ENCODE measurements at places on chromosomes 1 and 21. TPM values are rescaled to one million over a fixed set of nuclear protein-coding genes. Genes with fewer than 3 reads are reported as not detected.

Gene NTMT2
- total RNA-seq: not detected

Gene KRTAP13-1
- not detected for total RNA-seq

Gene RASAL2
- total RNA-seq: 0.32 TPM

Gene CTSE
- not detected for total RNA-seq

Gene TNFRSF1B
- 111 TPM for total RNA-seq

Gene ROR1
- total RNA-seq: not detected

Gene ADAMTS5
- total RNA-seq: not detected

Gene C1orf105
- not detected for total RNA-seq

GRCh38 chr1:29547300-29547699, 311.0 kb downstream of the PTPRU start:
- no peaks in the 10 kb centered on the region for H3K4me1 ChIP-seq
- no peak overlapping the region for H3K27ac ChIP-seq
- no peaks in the 10 kb centered on the region for H3K27me3 ChIP-seq
- DNase-seq: no peak
- no peaks in the 10 kb centered on the region for H3K36me3 ChIP-seq

DNA sequence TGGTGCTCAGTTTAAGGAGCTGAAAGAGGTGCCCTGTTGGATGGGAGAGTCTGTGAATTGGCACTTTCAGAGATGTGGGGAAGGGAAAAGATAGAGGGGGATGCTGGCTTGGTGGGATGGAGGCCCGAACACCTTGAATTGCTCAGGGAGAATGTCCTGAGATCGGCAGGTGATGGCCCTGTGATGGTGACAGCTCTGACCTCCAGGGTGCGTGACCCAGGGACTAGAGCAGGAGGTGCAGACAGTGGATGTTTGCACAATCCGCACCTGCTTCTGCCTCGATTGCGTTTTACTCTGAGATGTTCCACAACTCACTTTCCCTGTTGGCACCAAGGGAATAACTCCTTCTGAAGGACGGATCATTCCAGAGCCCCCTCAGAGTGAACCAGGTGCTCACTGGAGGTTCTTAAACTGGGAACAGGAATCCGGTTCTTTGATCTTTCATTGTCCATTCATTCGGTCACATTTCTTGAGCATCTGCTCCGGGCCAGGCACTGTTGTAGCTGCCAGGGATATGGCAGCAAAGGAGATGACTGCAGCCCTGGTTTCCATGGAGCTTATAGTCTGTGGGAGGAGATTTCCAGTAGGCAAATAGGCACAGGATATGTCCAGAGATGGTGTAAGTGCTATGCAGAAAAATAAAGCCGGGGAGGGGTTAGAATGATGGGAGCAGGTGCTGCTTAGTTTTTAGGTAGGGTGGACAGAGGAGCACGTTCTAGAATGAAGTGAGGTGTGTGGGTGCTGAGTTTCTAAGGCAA, 226.6 kb upstream of the TMEM51 start:
- H3K27me3 ChIP-seq: peaks cover 16% of the 10 kb centered on the region
- H3K27ac ChIP-seq: no peak overlapping the region
- H3K36me3 ChIP-seq: no peaks in the 10 kb centered on the region
- H3K4me1 ChIP-seq: peaks cover 8% of the 10 kb centered on the region

GRCh38 chr1:91752324-91752723, 133.6 kb downstream of the TGFBR3 start:
- H3K4me1 ChIP-seq: peaks cover 18% of the 10 kb centered on the region
- no peak for DNase-seq
- H3K4me3 ChIP-seq: no peak overlapping the region
- H3K27ac ChIP-seq: no peak overlapping the region
- no peaks in the 10 kb centered on the region for H3K36me3 ChIP-seq

DNA sequence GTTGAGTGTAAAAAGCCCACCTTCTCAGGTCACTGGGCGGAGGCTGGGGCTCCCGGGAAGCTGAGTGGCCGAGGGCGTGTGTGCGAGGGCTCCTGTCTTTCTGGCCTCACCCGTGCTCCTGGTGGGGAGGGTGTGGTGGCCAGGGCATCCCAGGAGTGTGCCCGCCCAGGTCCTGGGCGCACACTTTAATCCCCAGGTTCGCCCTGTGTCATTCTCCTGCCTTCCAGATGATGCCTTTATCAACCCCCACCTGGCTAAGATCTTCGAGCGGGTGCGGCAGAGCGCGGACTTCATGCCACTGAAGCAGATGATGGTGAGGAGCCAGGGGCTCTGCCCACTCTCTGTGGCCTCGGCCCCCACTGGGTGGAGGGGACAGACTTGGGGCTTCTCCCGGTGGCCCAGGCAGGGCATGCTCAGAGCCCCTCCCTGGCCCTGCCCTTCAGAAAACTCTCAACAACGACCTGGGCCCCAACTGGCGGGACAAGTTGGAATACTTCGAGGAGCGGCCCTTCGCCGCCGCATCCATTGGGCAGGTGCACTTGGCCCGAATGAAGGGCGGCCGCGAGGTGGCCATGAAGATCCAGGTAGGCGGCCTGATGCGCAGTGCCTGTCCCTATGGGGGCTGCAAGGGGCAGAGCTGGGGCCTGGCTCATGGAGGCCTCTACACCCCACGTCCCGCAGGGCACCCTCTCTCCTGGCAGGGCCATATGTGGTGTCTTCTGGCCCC, 42.5 kb downstream of the COQ8A start:
- H3K36me3 ChIP-seq: peaks cover 11% of the 10 kb centered on the region
- H3K27me3 ChIP-seq: no peaks in the 10 kb centered on the region
- H3K4me3 ChIP-seq: no peak overlapping the region
- no peak for DNase-seq
- no peak overlapping the region for H3K27ac ChIP-seq

DNA sequence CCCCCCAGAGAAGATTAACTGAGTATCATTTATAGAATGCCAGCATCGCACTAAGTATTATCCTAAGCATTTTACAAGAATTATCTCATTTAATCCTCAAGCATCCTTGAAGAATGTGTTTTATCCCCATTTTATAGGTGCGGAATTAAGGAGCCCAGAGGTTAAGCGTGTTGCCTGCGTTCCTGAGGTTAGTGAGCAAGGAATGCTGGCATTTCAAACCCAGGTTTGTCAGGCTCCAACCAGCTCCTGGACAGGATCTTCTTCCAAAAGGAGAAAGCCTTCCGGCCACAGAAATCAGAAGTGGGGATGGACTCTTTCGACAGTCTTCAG, 82.3 kb downstream of the SSBP3 start:
- DNase-seq: no peak
- no peak overlapping the region for H3K4me3 ChIP-seq
- no peaks in the 10 kb centered on the region for H3K27me3 ChIP-seq

DNA sequence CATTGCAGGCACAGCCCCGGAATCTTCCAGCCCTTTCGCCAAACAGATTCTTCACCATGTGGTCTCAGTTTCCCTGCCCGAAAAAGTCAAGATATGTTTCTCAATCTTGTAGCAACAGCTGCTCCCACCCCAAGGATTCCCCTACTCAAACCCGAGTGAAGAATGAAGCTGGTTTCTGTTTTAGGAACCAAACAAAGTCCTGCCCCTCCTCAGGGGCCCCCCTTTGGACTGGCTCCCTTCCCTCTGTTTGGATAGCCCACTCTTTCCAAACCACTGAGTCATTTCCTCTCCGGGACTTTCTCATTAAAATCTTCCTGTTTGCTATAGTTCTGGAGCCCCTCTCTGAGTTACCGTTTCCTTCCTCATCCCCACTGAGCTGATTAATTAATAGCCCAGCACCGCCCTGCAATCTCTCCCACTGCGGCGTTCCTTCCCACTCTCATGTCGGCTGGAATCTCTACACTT, 100.9 kb downstream of the TSEN15 start:
- peaks cover 6% of the 10 kb centered on the region for H3K27me3 ChIP-seq
- no peaks in the 10 kb centered on the region for H3K36me3 ChIP-seq
- H3K4me3 ChIP-seq: no peak overlapping the region
- peaks cover 13% of the 10 kb centered on the region for H3K4me1 ChIP-seq

DNA sequence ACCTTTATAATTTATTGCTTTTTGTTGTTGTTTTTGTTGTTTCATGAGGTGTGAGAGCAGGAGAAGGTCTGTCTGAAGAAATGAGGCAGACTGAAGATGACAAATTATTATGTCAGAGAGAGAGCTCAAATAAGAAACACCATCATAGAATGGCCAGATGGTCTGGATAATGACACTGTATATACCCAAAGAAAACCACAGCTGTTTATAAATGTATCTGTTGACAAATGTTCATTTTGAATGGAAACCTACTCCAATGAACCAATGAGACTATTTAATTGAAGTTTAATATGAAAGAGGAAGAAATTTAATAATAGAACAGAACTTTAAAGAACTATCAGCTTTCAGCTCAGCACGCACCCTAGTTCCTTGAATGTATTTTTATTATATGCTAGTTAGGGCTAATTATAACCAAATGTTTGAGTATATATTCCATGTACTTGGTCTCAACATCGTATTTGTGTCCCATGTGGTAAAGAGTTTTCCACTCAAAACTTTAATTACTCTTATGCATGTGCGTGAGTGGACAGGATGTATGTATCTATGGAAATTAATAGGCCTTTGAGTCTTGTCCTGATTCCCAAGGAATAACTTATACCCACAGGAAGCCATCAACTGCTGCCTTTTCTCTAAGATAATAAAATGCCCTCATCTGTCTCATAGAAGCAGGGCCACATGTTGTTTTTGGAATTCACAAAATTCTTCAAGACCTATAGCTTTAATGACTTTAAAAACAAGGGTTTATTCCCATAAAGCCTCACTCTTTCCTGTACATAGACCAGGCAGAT, 202.7 kb downstream of the KCNK2 start:
- no peaks in the 10 kb centered on the region for H3K4me1 ChIP-seq
- no peak for DNase-seq
- no peaks in the 10 kb centered on the region for H3K36me3 ChIP-seq
- no peak overlapping the region for H3K4me3 ChIP-seq

DNA sequence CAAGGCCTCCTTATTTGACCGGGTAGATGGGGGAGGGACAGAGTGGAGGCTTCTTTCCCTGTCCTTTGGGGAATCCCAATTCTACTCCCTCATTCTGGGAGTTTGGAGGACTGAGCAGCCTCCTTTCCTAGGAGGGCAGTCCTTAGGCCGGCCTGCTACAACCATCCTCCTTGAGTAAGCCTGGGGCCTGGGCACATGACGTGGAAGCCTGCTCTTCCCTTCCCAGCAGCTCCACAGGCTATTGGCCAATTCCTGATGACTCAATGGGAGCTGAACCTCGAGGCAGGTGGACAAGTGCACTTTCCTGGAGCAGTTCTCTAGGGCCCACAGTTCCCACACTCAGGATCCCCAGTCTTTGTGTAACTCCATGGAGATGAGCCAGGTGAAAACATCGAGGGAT, 3.1 kb downstream of the KCNA10 start:
- no peaks in the 10 kb centered on the region for H3K36me3 ChIP-seq
- DNase-seq: no peak
- no peak overlapping the region for H3K4me3 ChIP-seq
- H3K27ac ChIP-seq: no peak overlapping the region
- no peaks in the 10 kb centered on the region for H3K27me3 ChIP-seq
- H3K4me1 ChIP-seq: no peaks in the 10 kb centered on the region

- peaks cover 70% of the 10 kb centered on the region for H3K27me3 ChIP-seq
- no peaks in the 10 kb centered on the region for H3K36me3 ChIP-seq
- H3K4me1 ChIP-seq: peaks cover 51% of the 10 kb centered on the region
Observed at GRCh38 chr21:33028773-33029384, 3.1 kb downstream of the OLIG2 start.

DNA sequence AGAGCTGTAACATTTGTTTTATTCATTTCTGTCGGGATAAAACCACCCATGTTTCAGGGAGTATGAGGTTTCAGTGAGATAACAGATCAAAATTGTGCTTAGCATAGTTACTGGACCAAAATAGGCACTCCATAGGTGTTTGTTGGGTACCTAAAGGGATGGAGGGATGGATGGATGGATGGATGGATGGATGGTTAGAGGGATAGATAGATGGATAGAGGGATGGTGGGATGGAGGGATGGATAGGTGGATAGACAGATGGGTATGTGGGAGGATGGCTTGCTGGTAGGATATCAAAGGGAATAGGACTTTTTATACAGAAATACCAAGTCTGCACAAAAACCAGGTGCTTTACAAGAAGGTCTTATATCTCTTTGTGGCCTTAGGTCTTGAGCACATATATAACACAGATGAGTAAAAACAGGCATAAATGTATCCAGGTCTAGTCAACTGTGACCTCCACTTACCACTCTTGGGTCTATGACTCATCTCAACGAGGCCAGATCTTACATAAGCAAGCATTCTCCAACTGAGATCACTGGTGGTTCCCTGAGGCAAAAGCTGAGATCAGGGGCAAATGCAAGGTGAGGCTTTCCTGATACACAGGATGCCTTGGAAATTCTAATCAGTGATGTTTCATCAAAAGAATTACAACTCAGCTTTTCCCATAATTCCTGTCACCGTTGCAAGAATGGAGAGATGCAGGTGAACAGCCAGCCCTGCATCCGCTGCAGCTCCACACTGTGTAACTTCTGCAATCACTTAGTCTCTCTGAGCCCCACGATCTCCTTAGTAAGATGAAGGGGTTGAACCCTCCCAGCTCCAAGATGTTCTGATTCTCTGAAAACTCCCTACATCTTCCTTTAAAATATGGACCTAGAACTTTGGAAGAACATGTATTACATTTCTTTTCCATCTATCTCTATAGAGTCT, 32.0 kb downstream of the PTAFR start:
- no peak overlapping the region for H3K4me3 ChIP-seq
- H3K36me3 ChIP-seq: no peaks in the 10 kb centered on the region
- H3K4me1 ChIP-seq: no peaks in the 10 kb centered on the region
- no peak for DNase-seq
- H3K27me3 ChIP-seq: no peaks in the 10 kb centered on the region

GRCh38 chr1:91120936-91121335, 99.1 kb upstream of the ZNF644 start:
- H3K36me3 ChIP-seq: no peaks in the 10 kb centered on the region
- no peak overlapping the region for H3K27ac ChIP-seq
- no peak overlapping the region for H3K4me3 ChIP-seq
- no peaks in the 10 kb centered on the region for H3K27me3 ChIP-seq
- no peak for DNase-seq

DNA sequence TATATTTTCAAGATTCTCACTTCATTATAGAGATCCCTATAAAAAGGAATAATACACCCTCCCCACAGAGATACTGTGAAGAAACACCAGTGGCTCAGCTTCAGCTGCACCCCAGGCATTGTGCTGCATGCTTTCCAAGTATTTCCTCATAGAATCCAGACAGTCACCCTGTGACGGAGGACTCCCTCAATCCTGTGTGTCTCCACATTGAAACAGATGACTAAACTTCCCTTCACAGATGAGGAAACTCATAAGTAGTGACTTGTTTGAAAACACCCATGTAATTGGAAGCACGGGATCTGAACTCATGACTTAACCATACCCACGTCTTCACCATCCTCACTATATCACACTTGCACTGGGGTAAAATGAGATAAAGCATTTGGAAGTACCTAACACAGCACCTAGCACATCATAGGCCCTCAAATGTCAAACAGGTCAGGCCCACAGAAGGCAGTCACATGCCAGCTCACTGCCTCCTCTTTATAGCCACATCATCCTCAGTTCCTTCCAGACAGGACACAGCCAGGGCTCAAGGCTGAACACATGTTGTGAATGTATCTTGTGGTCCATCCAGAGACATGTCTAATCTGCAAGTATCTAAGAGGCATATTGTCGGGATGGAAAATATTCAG, 55.2 kb downstream of the GPR161 start:
- no peaks in the 10 kb centered on the region for H3K36me3 ChIP-seq
- no peak overlapping the region for H3K27ac ChIP-seq
- no peaks in the 10 kb centered on the region for H3K27me3 ChIP-seq
- no peak for DNase-seq

- DNase-seq: no peak
- H3K4me1 ChIP-seq: no peaks in the 10 kb centered on the region
Observed at GRCh38 chr1:207603777-207604176, 41.2 kb upstream of the CR1L start.
